ENCODE measurements at places on chromosomes 5 and 9.
A peak's percentile ranks its signal among the peaks of the same experiment; 100 is the strongest.

DNA sequence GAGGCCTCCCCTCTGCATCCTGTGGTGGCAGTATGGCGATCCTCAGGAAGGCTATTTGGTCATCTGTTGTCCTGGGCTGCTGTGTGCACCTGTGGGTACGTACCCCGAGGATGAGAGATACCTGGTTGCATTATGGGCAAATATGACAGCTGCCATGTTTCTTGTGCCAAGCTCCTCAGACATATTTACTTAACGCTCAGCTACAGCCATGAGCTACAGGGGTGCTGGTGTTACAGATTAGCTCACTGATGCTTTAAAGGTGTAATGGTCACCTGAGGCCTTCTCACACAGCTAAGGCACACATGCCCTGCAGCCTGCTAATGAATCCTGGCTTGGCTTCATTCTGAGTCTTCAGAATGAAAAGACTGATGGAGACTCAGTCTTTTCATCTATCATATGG lies 12.0 kb downstream of the NDST1 start:
- no peak for DNase-seq

GRCh38 chr5:112684737-112685136 lies 52.9 kb upstream of the APC start:
- DNase-seq = no peak

DNA sequence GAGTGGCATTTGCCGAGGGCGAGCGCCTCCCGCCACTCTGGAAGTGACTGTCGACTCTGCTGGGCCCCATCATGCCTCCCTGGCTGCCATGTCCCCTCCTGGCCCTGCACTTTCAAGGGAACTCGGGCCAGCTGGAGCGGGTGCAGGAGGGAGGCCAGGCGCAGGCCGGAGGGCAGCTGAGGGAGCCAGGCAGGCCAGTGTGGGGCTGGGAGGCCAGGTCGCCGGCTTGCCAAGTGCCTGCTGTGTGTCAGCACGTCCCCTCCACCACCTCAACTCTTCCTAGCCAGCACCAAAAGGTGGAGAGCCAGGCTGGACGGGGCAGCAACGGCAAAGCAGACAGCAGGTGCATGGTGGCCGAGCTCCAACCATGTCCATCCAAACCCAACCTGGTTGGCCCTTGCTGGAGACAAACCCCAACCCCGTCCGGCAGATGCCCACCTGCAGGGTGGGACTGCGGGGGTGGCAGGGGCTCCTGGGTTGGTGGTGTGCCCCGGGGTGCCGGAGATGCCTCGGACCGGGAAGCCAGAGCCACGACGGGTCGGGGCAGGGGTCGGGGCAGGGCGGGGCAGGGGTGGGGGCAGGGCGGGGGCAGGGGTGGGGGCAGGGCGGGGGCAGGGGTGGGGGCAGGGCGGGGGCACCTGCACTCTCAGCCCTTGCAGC lies 36.5 kb upstream of the EGFL7 start:
- DNase-seq = no peak

- DNase-seq = no peak
Measured at GRCh38 chr5:58987193-58987592, 404.3 kb downstream of the RAB3C start.

GRCh38 chr5:55187370-55187769 lies 14.4 kb upstream of the CDC20B start:
- DNase-seq = no peak

DNA sequence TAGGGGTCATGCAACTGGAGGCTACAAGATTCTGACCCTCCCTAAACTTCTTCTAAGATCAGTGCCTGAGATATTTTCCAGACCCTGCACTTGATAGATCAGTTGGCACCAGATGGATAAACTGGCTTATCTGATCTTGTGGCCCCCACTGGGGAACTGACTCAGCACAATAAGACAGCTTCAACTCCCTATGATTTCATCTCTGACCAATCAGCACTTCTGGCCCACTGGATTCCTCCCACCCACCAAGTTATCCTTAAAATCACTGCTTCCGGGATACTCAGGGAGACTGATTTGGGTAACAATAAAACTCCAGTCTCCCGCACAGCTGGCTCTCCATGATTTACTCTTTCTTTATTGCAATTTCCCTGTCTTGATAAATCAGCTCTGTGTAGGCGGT lies 2180.4 kb upstream of the WWC1 start:
- DNase-seq = no peak

GRCh38 chr5:111271885-111272284 lies 47.7 kb downstream of the CAMK4 start:
- DNase-seq = no peak

- DNase-seq = peak; percentile 69
Measured at GRCh38 chr9:100472788-100473275, at the start of gene TMEFF1. TSS of gene TMEFF1 (plus strand) at chr9:100473149. CDS start at chr9:100473545, 396 bp downstream.

- no peak for DNase-seq
Measured at GRCh38 chr9:134049236-134049635, 18.6 kb downstream of the BRD3 start.

- no peak for DNase-seq
Measured at GRCh38 chr5:146079695-146080373, 25.5 kb downstream of the PLAC8L1 start.

DNA sequence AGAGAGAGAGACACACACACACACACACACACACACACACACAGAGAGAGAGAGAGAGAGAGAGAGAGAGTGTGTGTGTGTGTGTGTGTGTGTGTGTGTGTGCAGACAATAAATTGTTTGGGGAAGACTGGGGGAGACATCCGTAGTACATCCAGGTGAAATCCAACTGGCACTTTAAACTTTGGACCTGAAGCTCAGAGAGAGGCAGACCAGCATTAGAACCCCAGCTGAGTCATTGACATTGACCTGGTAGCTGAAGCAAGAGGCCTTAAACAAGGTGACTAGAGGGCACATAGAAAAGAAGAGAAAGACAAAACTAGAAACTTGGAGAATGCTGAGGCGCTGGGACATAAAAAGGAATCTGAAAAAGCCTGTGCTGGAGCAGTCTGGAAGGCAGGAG lies 251.5 kb downstream of the CRB2 start:
- DNase-seq = no peak

DNA sequence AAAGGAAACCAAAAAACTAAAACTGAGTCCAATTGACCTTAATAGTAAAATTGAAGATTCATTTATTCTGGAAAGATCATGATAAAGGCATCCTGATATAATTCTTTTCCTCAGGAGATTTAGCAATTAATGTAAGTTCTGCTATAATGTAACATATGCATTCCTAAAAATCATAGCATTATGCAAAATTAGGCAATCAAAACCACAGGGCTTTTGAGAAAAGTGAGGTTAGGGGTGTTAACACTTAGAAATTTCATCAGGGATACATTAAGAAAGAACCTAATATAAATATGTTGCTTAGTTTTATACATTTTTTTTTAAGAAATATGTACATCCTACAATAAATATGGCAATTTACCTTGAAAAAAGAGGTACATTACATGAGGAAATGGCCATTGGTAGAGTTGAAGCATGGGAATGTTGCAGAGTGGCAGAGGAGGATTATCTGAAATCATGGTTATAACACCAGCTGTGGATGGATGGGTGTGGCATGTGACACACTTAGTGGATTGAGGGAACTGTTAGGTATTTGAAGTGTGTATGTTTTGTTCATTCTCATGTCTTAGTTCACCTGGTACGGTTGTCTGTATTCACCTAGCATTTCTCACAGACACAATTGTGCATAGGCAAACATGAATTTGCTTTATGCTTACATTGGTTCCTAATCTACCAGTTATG lies 51.1 kb downstream of the CCNH start:
- DNase-seq = no peak

DNA sequence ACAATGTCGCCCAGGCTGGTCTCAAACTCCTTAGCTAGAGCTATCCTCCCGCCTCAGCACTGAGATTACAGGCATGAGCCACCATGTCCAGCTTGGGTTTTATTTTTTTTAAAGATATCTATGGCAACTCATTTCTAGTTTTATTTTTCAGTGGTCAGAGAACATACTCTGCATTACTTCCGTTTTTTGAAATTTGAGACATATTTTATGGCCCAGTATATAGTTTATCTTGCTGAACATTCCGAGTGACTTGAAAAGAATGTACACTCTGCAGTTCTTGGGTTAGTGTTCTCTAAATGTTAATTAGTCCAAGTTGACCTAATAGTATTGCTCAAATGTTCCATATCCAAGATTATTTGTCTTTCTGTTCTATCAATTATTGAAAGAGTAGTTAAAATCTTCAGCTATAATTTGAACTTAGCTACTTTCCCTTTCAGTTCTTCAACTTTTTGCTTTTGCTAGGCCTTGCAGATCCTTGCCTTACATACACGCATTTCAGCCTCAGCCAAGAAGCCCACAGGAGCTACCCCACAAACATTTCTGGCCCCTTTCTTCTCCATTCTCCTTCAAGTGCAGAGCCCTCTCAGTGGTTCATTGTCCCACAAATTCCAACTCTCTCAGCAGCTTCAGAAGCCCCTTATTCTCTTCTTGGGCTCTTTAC lies 22.3 kb upstream of the SNAPC3 start:
- DNase-seq = no peak

DNA sequence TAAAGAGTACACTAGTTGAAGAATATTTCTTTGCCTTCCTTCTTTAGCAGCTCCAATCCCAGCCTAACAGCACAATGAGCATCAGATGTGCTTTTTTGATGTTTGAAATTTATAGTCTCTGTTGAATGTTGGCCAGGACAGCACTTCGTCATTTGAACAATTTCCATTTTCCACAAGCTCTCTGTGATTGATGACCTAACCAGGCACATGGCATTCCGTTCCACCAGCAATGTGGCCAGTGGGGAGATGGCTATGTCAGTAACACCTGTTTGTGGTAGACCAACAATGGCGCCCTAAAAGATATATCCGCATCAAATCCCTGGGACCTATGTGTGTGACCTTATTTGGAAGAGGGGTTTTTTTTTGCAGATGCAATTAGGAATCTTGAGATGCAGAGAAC lies 66.8 kb downstream of the PALM2AKAP2 start:
- no peak for DNase-seq

- DNase-seq = peak; percentile 49
Measured at GRCh38 chr9:121620777-121621449, 30.5 kb upstream of the DAB2IP start.

DNA sequence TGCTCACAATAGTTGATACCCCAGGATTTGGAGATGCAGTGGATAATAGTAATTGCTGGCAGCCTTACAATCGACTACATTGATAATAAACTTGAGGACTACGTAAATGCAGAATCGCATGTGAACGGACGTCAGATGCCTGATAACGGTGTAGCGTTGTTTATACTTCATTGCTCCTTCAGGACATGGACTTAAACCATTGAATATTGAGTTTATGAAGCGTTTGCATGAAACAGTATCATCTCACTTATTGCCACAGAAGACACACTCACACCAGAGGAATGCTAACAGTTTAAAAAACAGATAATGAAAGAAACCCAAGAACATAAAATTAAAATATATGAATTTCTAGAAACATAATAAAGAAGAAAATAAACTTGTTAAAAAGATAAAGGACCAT lies 101.6 kb downstream of the GABBR2 start:
- DNase-seq = no peak

- no peak for DNase-seq
Measured at GRCh38 chr5:179331591-179332375, 13.5 kb downstream of the ADAMTS2 start.

DNA sequence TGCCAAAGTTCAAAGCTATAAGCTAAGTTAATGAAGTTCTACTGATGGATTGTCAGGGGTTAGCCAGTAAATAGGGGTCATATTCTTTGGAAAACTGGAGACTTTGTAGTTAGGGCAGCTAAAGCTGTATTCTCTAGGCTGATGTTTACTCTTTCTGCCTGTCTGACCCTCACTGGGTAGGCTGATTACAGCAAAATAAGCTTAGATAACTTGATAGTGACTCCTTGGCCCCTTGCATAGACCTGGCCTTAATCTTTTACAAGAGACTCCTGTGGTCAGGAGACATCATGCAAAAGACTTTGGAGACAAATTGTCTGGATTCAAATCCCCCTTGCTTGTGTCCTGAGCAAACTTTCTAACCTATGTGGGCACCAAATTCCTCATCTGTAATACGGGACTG lies 314.4 kb upstream of the MSX2 start:
- DNase-seq = no peak

- DNase-seq = no peak
Measured at GRCh38 chr5:115735108-115735998, 81.1 kb downstream of the CDO1 start.

- no peak for DNase-seq
Measured at GRCh38 chr5:148393390-148393741, 9.6 kb downstream of the FBXO38 start.

DNA sequence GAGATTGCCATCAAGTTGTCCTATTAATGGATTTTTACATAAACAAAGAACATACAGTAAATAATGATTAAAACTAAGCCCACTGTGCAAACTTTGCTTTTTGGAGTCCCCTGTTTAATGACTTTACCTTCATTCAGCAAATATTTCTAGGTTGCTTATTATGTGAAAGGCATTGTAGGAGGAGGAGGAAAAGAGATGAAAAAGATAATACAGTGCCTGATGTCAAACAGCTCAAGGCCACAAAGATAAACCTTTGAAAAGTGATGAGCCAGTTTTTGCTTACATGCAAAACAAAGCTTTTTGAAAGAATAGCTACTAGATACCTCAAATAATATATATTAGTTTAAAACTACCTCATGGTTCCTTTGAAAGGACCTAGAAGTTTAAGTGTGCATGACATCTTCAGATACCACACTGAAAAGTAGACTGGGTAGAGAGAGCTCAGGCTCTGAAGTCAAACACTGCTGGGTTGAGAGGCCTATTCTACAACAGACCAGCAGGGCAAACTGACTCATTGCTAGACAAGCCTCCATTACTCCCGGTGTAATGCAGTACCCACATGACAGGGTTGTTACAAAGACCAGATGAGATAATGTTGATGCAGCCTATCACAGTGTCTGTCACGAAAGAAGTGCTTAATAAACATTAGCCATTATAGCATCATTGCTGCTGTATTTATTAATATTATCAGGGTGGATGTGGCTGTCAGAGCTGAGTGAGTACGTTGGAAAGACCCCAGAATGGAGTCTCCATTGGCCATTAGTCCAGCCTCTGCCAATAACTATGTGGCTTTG lies 11.8 kb downstream of the DEPDC1B start:
- peak; percentile 21 for DNase-seq

DNA sequence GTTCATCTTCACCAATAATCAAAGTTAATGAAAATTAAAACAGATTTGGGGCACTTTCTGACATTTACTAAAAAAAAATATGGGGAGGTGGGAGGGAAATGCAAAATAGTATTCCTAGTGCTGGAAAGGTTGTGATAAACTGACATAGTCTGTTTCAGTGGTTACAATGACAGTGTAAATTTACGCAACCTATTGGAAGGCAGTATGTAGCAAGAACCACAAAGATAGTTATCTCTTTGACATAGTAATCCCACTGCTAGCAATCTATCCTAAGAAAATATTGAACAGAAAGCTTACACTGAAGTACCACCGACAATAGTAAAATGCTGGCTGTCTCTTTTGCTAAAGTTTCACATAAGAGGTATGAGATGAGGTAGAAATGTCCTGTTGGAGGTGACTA lies 15.1 kb upstream of the EPB41L4B start:
- DNase-seq = no peak

DNA sequence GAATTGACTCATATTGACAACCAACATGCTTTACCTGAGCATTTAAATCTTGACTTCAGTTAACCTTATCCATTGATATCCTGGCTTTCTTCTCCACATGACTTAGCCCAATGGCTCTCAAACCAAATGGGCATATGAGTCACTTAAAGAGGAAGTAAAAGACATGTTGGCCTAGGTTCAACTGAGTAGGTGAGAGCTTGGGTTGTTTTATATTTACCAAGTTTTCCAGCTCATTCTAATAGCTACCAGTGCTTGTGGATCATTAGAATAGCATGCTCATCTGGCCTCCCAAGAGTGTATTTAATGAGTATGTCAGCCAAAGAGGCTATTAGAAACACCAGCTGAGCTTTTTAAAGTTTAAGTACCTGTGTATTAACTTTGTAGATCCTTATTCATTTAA lies 1049.0 kb downstream of the PTPRD start:
- no peak for DNase-seq

Measured in germinal center (tissue), 1 donor.